ENCODE measurements at places on chromosomes 16 and 17.

GRCh38 chr16:65950211-65950610 lies 416.3 kb upstream of the CDH5 start:
- DNase-seq, result no peak

DNA sequence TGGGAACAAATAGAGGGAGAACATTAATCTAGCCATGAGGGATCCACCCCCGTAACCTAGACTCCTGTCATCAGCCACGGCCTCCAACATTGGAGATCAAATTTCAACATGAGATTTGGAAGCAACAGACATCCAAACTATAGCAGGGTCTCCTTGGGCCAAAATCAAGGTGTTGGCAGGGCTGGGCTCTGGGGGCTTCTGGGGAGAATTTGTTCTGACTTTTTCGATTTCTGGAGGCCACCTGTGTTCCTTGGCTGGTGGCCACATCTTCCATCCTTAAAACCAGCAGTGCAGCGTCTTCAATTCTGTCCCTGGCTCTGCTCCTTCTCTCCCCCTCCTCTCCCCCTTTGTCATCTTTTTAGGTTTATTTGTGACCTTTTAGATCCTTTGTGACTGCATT lies 546.2 kb downstream of the WWOX start:
- no peak for DNase-seq

DNA sequence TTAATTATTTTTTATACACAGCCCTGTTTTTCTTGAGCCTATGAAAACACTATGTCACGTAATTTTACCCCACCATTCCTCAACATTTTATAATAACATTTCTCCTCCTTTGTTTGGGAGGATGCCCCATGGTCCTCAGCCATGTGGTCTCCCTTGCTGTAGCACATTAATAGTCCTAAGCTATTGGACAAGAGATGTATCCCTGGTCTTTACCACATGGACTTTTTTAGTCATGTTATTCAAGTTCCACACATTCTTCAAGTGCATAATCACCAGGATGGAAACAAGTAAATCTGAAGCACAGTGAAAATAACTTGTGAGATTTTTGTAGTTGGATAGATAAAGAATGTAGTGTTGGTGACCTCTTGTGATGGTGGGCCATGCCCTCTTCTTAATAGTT lies 2.0 kb upstream of the KRTAP2-3 start:
- no peak for DNase-seq

- no peak for DNase-seq
These were observed 25.3 kb downstream of the LITAF start for GRCh38 chr16:11561454-11561805.

GRCh38 chr17:30832438-30833124 lies 815 bp downstream of the ATAD5 start:
- DNase-seq, result no peak

DNA sequence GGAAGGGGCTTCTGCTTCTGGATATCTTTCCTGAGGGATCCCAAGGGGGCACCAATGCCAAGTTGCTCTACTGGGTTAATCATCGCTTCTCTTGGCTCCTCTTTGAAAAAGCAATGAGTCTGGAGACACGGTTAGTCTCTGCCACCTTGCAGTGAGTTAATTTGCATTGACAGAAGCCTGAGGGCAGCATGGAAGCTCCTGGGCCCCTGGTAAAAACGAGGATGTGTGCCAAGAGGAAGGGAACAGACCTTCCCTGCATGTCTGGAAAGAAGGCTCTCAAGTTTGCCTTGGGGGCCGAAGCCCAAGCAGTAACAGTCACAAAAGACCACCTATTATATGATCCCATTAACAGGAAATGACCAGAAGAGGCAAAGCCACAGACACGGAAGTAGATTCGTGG lies 86.7 kb downstream of the IRX5 start:
- no peak for DNase-seq

DNA sequence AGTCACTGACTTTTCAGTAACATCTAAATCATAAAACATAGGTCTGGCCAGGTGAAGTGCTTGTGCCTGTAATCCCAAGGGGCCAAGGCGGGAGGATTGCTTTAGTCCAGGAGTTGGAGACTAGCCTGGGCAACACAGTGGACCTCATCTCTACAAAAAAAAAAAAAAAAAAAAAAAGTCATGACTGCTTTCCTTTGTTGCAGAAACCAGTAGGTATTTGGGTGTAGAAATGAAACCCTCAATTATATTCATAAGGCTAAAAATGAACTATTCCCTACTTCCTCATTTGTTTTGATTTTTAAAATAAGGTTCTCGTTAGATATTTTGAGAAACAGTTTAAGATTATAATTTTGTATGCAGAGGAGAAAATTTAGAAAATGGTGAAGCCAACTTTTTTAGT lies 26.0 kb downstream of the PITPNC1 start:
- DNase-seq, result no peak

GRCh38 chr16:73317321-73317857 lies 269.5 kb upstream of the ZFHX3 start:
- no peak for DNase-seq

GRCh38 chr17:70542876-70543275 lies 373.5 kb downstream of the KCNJ2 start:
- no peak for DNase-seq

GRCh38 chr17:47735536-47736011 lies 2.5 kb downstream of the TBX21 start:
- DNase-seq, result no peak

GRCh38 chr16:28010671-28011070 lies 52.8 kb downstream of the GSG1L start:
- no peak for DNase-seq

- no peak for DNase-seq
These were observed 68.0 kb downstream of the CBLN1 start for GRCh38 chr16:49213594-49213993.

DNA sequence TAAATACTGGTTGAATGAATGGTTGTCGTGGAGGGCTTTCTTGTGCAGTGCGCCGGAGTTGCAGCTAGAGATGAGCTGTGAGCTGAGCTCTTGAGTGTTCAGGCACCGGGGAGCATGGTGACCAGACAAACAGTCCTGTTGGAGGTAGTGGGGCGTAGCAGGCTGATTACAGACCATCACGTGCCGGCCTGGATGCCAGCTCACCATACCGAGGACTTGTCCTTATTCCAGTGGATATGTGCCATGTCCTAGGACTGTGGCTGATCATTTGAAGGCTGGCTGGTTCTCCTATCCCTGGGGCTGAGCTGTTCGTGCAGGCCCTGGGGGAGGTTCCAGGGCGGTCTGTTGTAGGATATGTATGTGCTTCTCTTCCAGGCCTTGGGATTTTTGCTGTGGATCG lies 60.0 kb downstream of the ABCC1 start:
- DNase-seq, result no peak

DNA sequence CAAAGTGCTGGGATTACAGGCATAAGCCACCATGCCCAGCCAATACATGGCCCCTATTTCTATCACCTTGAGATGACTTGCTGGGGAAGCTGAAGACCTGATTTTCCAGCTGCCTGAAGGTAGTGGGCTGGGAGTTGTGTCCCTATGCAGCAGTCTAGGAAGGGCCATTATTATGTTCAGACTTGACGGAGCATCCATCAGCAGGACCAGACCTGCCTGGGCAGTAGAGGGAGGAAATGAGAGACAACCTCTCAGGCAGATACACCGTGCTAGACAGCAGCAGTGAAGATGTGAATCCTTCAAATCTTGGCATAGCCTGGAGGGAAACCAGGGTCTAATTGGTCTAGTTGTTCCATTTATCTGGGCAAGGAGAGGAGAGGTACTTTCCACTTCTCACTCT lies 35.6 kb upstream of the PHOSPHO1 start:
- no peak for DNase-seq

- no peak for DNase-seq
These were observed 510 bp downstream of the ERCC4 start for GRCh38 chr16:13920510-13920818.

DNA sequence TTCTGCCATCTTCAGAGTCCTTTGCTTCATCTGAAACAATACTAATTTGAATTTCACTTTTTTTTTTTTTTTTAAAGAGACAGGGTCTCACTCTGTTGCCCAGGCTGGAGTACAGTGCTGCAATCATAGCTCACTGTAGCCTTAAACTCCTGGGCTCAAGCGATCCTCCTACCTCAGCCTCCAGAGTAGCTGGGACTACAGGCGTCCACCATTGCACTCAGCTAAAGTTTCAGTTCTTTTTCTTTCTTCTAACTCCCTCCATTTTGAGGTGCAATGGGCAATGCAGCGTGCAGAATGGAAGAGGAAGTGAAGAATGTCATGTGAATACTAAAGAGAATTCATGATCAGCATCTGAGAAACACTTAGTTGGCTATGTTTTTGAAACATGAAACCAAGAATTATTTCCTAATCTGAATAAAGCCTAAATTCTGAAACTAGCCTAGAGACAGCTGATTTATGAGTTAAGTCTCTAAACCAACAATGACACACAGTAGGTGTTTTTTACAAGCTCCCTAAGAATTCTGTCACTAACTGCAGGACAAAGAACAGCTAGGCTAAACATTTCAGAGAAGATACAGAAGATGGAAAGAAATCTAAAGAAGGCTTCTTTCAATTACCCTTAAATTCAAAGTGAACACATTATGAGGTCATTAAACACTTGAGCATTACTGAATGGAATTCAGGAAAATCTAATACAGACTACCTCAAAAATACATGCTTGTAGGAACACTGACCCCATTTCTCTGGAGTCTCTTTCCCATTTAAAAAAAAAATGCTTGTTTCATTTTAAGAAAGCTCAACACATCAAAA lies 21.0 kb downstream of the SNN start:
- DNase-seq, result no peak

GRCh38 chr17:12568358-12569251 lies 97.1 kb upstream of the MYOCD start:
- no peak for DNase-seq

DNA sequence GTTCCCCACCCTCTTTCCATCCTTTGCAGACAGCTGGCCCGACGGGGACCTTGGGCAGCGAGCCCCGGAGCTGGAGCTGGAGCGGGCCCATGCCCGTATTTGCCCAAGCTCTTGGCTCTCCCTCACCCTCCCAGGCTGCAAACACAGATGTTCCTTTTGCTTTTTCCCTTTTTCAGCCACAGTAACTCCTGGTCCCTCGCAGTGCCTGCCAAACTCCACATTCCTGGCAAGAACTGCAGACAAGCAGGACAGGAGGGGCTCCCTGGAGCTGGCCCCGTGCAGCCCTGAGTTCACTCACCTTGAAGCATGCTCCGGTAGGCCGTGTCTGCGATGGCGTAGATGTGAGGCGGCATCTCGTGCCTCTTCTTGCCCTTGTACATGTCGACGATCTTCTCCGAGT lies 33.9 kb downstream of the MYH11 start:
- DNase-seq, result no peak

GRCh38 chr17:17129466-17129865 lies 76.7 kb downstream of the PLD6 start:
- DNase-seq, result no peak

DNA sequence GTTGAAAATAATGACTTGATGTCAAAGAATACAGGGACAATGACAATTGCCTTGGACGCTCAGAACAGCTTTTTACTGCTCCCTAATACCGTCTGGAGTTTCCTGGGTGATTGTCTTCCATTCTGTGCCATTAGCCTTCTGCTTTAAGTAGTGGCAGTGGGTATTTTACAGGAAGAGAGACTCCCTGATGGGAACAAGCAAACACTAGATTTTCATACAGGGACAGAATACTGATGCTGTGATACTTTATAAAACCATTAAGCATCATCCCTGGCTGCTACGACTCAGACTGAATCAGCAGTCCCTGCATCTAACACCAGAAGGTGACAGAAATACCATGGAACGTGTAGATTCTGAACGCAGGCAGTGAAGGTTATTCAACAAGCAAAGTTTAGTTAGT lies 635.4 kb upstream of the GOT2 start:
- DNase-seq, result no peak

GRCh38 chr17:74687886-74688285 lies 24.8 kb downstream of the CD300LF start:
- no peak for DNase-seq

GRCh38 chr17:74864866-74865395 lies 5.2 kb upstream of the GRIN2C start:
- DNase-seq, result no peak

DNA sequence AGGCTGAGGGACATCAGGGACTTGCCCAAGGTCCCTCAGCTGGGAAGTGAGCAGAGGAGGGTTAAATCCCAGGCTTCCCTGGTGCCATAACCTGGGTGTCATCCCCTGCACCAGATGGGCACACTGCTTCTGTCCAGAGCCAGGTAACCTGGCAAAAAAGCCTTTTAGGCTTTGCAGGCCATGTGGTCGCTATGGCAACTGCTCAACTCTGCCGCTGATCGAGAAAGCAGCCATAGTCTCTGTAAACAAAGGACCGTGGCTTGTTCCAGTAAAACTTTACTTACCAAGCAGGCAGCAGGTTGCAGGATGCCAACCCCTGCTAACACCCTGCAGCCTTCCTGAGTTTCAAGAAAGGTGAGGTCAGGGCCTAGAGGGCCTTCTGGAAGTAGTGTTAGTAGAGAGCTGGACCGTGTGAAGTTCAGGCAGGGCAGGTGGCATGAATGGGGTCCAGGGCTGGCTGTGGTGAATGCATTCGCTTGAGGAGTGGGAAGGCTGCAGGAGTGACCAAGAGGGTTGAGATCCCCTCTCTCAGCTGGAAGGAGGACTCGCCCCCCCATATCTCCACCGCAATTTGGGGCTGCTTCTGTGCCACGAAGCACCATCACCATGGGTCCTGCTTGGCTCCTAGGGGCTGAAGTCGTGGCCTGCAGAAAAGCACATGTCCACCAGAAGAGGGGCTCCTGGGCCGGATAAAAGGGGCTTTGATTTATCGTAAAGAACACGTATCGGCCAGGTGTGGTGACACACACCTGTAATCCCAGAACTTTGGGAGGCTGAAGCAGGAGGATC lies 91.3 kb downstream of the SOCS1 start:
- no peak for DNase-seq

- no peak for DNase-seq
These were observed 80.8 kb upstream of the RNU2-1 start for GRCh38 chr17:43314611-43315011.

DNA sequence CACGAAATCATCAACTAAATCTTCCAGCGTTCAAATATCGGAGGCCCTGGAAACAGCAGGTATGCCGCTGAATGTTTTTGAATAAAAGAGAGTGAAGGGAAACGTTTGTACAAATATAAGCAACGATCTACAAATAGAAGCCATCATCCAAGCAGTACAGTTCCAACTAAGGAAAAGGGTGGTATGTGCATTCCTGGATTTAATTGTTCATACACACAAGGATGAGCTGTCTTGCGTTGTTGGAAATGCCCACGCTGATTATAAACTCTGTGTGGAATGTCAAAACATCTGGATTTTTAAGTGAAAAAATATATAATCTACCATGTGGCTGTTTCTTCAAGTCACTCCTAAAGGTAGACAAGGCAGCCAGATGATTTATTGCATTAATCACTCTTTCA lies 191.8 kb upstream of the HSBP1 start:
- DNase-seq, result no peak

DNA sequence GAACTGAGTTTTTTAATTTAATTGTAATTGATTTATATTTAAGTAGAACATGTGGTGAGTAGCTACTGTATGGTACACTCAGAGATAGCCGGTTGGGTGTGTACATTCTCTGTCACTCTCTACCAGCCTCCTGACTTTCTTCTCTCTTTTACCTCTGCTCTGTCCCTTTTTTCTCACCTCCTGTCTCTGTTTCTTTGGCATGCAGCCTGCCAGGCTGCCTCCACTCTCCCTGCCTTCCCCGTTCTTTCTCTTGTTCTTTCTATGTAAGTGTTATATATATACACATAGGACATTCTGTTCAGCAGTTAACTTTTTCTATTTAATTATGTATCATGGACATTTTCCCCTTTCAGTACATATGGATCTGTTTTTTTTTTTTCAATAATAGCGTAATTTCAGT lies 50.8 kb downstream of the MRTFB start:
- DNase-seq, result no peak

GRCh38 chr17:8016632-8017424 lies 14.4 kb downstream of the GUCY2D start:
- no peak for DNase-seq

- no peak for DNase-seq
These were observed 7.4 kb upstream of the SCIMP start for GRCh38 chr17:5241861-5242671.
